Activated CD4-positive, alpha-beta T cell treated with anti-CD3 and anti-CD28 coated beads, Interleukin-2, Interleukin-4, amounts not matched to agents 100 ng/mL and 50 ng/mL, durations not matched to agents 16 hours and 8 hours (primary cell): ENCODE measurements at places on chromosomes 11 and 22.

GRCh38 chr11:69915501-69916250 is 96.5 kb upstream of the FGF3 start:
- peak; percentile 57 for DNase-seq

DNA sequence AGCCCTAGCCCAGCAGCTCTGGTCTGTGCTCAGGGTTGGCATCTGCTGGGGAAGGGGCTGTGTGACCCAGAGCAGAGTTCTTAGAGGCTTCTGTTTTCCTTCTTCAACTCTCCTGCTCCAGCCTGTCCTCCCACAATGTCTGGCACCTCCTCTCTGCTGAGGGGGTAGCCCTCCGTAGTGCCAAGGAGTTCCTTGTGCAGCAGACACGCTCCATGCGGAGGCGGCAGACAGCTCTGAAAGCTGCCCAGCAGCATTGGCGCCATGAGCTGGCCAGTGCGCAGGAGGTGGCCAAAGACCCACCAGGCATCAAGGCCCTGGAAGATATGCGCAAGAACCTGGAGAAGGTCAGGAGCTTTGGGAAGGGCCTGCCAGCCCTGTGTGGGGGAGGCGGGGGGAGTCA is 69.3 kb downstream of the CEP164 start:
- DNase-seq = no peak

GRCh38 chr22:42966497-42966896 is 48.5 kb downstream of the PACSIN2 start:
- no peak for DNase-seq

DNA sequence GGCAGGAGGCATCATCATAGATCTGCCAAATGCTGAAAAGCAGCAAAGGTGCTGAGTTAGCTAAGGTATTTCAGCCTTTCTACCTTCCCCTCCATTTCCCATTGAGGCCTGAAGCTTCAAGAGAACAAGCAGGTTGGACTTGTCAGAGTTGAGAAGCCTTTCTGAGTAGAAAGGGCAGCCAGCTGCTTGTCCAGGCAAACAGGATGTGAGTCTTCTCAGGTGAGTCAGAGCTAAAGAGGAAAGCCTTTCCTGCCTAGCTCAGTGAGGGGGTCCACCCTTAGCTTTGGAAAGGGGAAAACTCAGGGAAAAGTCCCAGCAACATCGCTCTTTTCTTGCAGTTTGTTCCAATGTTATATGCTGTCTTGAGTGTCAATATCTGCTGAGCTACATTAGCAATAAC is 13.2 kb upstream of the MPZL2 start:
- DNase-seq = peak; percentile 22

- no peak for DNase-seq
These were observed 2.4 kb upstream of the FGF3 start for GRCh38 chr11:69821511-69822040.

- no peak for DNase-seq
These were observed 366.0 kb upstream of the PDGFD start for GRCh38 chr11:104529906-104530305.

DNA sequence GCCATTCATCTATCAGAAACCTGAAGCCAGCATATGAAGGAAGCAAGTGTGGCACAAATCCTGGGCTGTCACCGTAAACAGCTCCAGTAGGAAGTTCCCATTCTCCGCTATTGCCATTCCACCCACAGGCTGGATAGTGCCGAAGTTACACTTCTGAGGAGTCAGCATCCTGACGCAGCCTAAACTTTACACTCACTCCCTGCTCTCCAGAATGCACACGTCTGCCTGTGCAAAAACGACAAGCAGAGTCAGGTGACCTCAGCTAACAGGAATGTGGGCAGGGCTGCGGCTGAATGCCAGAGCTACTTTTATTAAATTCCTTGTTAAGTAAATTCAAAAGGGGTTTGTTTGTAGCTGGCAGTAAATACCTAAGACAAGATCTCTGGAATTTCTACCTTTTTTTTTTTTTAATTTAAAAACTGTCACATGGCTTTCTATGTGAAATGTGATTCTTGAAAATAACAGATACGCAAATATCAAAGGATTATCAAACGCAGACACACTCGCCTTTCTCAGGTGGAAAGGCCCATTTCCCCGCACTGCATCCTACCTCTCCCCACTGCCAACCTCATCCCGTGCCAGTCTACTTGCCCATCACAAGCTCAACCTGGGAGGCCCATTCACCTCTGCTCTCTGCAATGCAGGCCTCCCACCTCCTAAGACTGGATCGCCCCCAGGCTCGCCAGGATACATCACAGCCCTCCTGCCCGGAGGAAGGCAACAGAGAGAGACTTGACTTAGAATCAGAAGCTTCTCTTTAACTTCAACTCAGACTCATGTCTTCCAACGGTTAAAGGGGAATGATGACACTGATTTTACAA is 33.5 kb downstream of the NFRKB start:
- DNase-seq = no peak

GRCh38 chr11:120153221-120153620 is 15.3 kb upstream of the TRIM29 start:
- no peak for DNase-seq
